NCI-H1092 treated with DMSO at 0.1 percent for 48 hours (cell line): ENCODE measurements at places on chromosomes 6 and 20.

DNA sequence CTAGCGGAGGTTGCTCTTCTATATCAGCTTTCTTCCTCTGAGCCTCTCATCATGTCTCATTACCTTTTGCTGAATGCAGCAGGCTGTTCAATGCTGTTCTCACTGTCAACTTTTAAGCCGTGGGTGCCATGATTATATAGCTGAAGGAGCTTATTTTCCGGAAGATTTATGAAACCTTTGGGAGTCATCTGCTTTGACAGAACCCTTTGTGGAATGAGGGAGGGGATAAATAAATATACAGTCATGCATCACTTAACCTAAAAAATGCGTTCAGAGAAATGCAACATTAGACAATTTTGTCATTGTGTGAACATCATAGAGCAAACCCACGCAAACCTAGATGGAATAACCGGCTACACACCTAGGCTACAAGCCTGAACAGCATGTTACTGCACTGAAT is 102.2 kb upstream of the AKAP12 start:
- DNase-seq = no peak

- DNase-seq = no peak
These were observed 5.3 kb downstream of the FOXA2 start for GRCh38 chr20:22579119-22579427.

GRCh38 chr6:75458895-75459294 is 34.7 kb downstream of the FILIP1 start:
- no peak for DNase-seq

- DNase-seq = no peak
These were observed 34.7 kb upstream of the SSTR4 start for GRCh38 chr20:23000232-23000947.
